IMR-90 (cell line): ENCODE measurements at places on chromosomes 3 and 15. TPM values are rescaled to one million over a fixed set of nuclear protein-coding genes. Genes with fewer than 3 reads are reported as not detected.

DNA sequence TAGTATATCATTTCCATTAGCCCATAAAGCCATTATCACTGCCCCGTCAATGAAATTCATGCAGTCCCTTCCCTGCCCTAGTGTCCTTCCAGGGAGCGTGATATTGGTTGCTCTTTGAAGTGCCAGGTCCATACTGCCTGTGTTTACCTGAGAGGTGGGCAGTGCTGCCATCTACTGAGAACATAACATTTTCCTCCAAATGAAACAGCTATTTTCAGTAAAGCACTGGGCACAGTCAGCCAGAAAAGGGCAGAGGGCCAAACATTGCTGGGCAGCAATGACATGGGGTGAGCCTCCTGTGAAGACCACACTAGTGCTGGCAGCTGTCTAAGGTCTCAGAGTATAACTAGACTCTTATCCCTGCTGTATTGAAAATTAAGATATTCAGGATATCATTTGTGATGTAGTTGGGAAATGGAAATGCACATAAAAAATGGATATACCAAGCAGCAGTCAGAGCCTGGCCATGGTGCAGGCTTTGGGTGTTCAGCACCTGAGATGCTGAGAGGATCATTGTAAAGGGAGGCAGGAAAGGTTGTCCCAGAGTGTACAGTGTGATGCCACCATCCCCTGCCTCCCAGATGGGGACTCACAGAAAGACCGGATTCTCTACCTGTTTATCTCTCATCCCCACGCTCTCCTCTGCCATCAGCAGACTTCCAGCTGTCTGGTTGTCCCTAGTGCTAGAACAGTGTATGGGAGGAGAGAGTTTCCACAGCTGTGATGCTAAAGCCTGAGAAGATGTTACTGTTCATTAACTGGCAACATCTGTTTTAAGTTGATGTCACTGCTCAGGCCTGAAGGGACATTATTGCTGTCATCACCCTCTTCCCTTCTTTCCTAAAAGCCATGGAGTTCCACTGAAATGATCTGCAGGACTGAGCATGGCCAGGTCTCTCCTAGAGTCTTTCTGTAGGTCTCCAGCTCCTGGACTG is 108.8 kb downstream of the ARNT2 start:
- H3K27ac ChIP-seq = peak overlapping the region; percentile 3; the same call in 1 of the 2 replicates
- H3K27me3 ChIP-seq = no peaks in the 10 kb centered on the region
- H3K4me1 ChIP-seq = peaks cover 21% of the 10 kb centered on the region
- no peak overlapping the region for H3K4me3 ChIP-seq

- H3K4me1 ChIP-seq = no peaks in the 10 kb centered on the region
- H3K27me3 ChIP-seq = peaks cover 1% of the 10 kb centered on the region; the same call in 1 of the 2 replicates
- no peaks in the 10 kb centered on the region for H3K36me3 ChIP-seq
- H3K4me3 ChIP-seq = no peak overlapping the region
- peak; percentile 24 for DNase-seq
Measured at GRCh38 chr3:49199239-49199899, 28.0 kb downstream of the KLHDC8B start.

- no peak overlapping the region for H3K4me3 ChIP-seq
- H3K4me1 ChIP-seq = peaks cover 26% of the 10 kb centered on the region
- H3K27ac ChIP-seq = peak overlapping the region; percentile 54; the same call in 1 of the 2 replicates
- DNase-seq = no peak
- H3K27me3 ChIP-seq = no peaks in the 10 kb centered on the region
- H3K36me3 ChIP-seq = peaks cover 8% of the 10 kb centered on the region; the same call in 1 of the 2 replicates
Measured at GRCh38 chr15:80474224-80475215, 70.3 kb downstream of the ARNT2 start.

DNA sequence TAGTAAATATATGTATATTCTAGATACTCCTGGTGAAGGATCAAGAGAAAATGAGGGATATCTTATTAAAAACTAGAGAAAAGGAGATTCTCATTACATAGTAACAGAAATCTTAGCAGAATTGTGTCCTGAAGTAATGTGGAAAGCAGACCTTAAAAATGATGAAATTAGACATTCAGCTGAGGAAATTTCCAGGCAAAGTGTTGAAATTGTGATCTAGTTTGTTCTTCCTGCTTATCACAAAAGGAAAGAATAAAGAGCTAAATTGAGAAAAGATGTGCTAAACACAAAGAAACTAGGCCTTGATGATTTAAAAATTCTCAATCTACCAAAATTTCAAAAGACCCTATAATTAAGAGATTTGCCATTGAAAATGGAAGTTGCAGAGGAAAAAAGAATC is 362.6 kb upstream of the PLSCR5 start:
- no peak for DNase-seq
- H3K4me3 ChIP-seq = no peak overlapping the region
- no peaks in the 10 kb centered on the region for H3K4me1 ChIP-seq

DNA sequence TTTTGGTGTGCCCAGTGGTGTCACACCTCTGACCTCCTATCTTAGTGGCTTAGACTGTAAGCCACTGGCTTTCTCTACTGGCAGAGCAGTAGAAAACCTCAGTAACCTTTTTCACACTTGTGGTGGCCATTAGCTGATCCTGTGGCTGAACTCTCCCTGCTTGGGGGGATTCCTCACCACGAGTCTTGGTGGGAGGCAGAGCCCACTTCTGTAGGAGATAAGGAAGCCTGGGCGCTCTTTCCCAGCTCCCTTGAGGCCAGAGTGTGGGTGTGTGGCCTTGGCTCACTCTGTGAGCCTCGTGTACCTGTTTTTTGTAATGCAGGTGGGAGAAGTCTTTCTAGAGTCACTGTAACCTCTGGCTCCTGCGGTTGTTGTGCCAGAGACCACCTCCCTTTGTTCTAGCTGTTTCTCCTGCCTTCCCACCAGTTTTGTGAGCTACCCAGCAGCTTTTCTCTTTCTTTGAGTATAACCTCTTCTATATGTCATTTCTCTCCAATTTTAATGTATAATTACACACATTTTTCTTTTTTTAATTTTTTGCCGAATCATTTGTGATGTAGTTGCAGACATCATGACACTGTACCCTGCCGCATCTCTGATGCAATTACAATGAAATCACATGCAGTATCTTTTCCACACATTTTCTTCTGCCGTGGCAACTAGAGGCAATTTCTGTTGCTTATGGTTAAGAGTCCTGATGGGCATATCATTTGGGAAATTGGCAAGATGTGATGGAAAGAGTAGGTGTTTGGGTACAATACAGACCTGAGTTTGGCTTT is 13.8 kb downstream of the XCR1 start:
- no peaks in the 10 kb centered on the region for H3K36me3 ChIP-seq
- DNase-seq = no peak
- no peak overlapping the region for H3K4me3 ChIP-seq
- H3K27me3 ChIP-seq = peaks cover 20% of the 10 kb centered on the region

GRCh38 chr3:113057117-113057516 is 66.3 kb downstream of the GTPBP8 start:
- no peak for DNase-seq
- no peak overlapping the region for H3K4me3 ChIP-seq
- H3K27me3 ChIP-seq = peaks cover 17% of the 10 kb centered on the region
- no peaks in the 10 kb centered on the region for H3K36me3 ChIP-seq
- peaks cover 5% of the 10 kb centered on the region for H3K4me1 ChIP-seq
- no peak overlapping the region for H3K27ac ChIP-seq

DNA sequence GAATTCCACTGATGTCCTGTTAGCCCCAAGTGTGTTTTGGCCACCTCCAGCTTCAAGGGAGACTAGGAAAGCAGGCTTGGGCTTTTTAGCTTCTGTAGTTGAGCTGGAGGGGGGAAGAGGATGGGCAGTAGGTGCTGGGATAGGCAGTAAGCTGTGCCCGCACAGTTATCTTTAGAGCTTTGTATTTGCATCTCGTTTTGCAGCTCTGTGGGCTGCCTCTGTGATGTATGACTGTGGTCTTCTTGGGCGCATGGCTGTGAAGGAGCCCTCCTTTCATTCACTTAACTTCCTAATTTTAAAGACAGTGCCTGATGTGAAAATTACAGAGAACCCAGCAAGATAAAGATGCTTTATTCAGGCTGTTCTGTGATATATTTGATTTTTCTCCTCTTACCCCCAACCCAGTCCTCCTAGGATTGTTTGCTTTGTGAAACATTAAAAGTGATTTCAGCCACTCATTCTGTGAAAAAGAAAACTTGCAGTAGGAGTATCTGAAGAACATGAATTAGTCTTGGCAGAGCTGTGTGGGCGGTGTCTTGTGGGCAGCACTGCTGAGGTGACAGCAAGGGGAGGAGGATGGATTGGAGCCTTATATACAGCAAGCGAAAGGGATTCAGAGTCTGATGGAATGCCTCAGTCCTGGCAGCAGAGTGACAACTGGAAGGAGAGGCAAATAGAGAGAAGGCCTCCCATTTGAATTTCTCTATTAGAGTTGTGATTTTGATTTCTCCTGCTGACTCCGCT is 74.3 kb downstream of the LARS2 start:
- H3K36me3 ChIP-seq = peaks cover 10% of the 10 kb centered on the region
- H3K27me3 ChIP-seq = no peaks in the 10 kb centered on the region

- H3K36me3 ChIP-seq = no peaks in the 10 kb centered on the region
- no peak for DNase-seq
- H3K4me3 ChIP-seq = no peak overlapping the region
- no peaks in the 10 kb centered on the region for H3K27me3 ChIP-seq
Measured at GRCh38 chr15:97750060-97750459, 210.4 kb upstream of the ARRDC4 start.

DNA sequence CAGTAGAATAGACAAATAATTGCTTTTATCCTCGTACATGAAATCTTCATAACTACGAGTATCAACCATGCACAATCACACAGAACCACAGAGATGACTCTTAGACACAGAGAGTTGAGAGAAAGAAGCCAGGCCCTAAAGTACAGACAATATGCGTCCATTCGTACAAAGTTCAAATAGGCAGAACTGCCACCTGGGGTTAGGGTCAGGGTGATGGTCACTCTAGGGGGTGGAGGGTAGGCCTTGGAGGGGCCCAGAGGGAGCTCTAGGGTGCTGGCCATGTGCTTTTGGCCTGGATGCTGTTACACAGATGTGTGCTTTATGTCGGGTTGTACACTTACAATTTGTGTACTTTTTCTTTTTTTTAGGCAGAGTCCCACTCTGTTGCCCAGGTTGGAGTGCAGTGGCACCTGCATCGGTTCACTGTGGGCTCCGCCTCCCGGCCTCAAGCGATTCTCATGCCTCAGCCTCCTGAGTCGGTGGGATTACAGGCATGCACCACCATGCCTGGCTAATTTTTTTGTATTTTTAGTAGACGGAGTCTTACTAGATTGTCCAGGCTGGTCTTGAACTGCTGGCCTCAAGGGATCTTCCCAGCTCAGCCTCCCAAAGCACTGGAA is 65.9 kb upstream of the KLF13 start:
- H3K36me3 ChIP-seq = no peaks in the 10 kb centered on the region
- DNase-seq = no peak
- no peaks in the 10 kb centered on the region for H3K4me1 ChIP-seq
- H3K4me3 ChIP-seq = no peak overlapping the region

DNA sequence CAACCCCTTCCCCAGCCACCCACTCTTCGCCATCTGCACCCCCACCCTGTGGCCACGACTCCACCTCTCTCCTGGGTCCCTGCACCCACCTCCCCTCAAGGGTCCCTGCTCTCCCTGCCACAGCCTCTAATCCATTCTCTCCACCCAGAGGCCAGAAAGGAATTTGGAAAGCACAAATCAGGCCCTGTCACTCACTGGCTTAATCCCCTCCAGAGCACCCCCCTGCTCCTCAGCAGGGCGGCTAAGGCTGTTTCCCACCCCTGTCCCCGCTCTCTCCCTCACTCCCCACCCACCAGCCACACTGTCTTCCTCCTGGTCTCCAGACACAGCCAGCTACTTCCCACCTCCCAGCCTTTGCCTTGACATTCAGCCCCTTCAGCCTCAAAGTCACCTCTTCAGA is 150.0 kb upstream of the LINGO1 start:
- H3K36me3 ChIP-seq = no peaks in the 10 kb centered on the region
- no peak overlapping the region for H3K4me3 ChIP-seq
- peaks cover 26% of the 10 kb centered on the region; the same call in 1 of the 2 replicates for H3K27me3 ChIP-seq

GRCh38 chr3:171446301-171446700 is 13.9 kb downstream of the TNIK start:
- no peaks in the 10 kb centered on the region for H3K27me3 ChIP-seq
- H3K36me3 ChIP-seq = no peaks in the 10 kb centered on the region
- peaks cover 7% of the 10 kb centered on the region for H3K4me1 ChIP-seq
- no peak for DNase-seq
- H3K27ac ChIP-seq = no peak overlapping the region
- no peak overlapping the region for H3K4me3 ChIP-seq

DNA sequence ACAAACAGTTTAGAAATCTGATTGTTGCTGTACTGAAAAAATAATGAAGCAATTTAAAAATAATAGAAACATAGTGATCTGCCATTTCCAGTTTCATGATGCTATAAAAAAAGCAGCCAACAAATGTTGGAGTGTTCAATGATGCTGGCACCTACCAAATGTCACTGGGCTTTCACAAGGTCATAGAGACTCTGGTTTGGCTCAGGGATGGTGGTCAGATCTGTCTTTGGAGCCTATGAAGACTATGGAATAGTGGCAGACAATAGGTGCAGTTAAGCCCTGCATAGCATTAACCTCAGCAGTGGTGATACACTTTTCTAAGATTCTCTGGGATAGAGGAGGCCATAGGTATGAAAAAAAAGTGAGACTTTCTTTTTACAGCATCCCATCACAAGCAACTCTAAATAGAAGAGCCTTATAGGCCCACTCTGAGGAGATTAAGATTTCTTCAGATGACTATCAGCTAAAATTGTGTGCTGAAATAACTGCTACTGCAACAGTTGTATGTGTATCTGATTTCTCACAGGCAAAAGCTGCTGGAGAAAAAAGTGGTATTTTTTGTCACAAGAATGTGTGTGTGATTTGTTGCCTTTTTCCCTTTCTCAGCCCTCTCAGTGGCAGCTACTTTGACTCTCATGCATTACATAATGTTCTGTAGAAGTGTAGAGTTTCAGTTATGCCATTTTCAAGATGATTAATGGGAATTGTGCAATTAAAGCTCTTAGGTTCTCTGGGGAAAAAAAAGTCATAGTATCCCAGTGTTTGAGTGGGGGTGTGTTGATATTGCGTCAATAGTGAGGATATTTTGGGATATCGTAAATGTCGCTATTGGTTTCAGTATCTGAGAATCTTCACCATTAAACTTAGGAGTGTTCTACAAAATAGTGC is 137.4 kb downstream of the MBNL1 start:
- peaks cover 11% of the 10 kb centered on the region for H3K4me1 ChIP-seq
- H3K4me3 ChIP-seq = no peak overlapping the region
- peak overlapping the region; percentile 49; the same call in 1 of the 2 replicates for H3K27ac ChIP-seq
- H3K27me3 ChIP-seq = no peaks in the 10 kb centered on the region
- H3K36me3 ChIP-seq = no peaks in the 10 kb centered on the region; the same call in 1 of the 2 replicates
- DNase-seq = peak; percentile 87

DNA sequence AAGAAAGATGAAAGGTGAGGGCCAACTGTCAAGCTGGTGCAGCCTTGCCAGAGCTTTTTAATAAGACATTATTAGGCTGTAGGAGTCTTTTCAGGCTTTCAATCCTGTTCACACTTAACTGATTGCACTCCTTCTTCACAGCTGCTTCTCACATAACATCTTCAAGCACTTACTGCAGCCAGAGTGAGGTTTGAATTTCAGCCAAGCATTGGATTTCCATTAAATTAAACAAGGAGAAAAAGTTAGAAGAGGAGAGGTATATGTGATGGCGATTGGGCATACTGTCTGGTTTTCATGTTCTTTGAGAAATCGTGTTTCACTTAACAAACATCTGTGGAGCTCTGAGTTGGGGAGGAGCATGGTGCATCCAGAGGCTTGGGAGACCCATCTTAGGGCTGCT is 392.8 kb upstream of the LRRC3B start:
- no peaks in the 10 kb centered on the region for H3K27me3 ChIP-seq
- H3K4me1 ChIP-seq = no peaks in the 10 kb centered on the region
- no peak overlapping the region for H3K4me3 ChIP-seq
- H3K36me3 ChIP-seq = no peaks in the 10 kb centered on the region
- DNase-seq = no peak

The EFL1 gene
- total RNA-seq = 24.6 and 27.8 TPM in 2 replicates

The CCDC39 gene
- not detected in 2 replicates for total RNA-seq

The EFCC1 gene
- total RNA-seq = not detected in 2 replicates

The TTLL13 gene
- not detected in 2 replicates for total RNA-seq

The PARP15 gene
- not detected in 2 replicates for total RNA-seq

The TMEM158 gene
- total RNA-seq = 1.6 and 3.3 TPM in 2 replicates

The NAALADL2 gene
- 19.2 and 20.6 TPM in 2 replicates for total RNA-seq
